ENCODE measurements at places on chromosomes 12 and 14.

- no peak for DNase-seq
These were observed 123.4 kb downstream of the FSCB start for GRCh38 chr14:44383636-44384035.

GRCh38 chr12:28023156-28023887, 50.8 kb upstream of the PTHLH start:
- no peak for DNase-seq

GRCh38 chr14:44053422-44053821, 453.7 kb downstream of the FSCB start:
- DNase-seq: no peak

DNA sequence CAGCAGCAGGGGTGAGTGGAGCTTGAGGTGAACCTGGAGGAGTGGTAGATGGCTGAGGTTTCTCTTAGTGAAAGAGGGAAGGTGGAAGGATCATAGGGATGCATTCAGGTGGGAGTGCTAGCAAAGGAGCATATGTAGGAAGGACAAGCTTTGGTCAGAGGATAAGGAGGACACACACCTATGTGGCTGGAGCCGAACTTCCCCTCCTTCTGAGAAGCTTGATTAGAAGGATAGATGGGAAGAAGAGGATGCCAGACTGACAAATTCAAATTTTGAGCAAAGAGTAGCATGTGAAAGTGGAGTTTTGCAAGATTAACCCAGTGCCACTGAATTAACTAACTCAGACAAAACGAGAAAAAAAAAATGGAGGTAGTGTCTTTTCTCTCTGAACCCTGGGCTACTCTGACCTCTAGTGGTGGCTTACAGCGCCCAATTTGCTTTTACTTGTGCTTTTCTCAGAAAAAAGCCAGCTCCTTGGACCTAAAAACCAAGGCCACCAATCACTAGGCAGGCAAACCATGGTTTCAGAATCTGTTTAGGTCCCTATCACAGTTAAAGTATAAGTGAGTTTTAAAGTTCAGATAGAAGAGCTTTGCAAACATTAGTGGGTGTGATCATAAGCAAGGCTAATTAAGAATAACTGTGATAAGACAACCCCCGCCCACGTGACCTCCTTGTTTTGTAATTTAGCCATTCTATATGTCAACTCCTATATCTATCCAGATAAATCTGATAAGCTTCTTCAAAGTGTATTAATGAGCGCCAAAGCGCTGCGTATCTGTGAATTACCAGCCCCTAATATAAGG, 15.5 kb downstream of the EMP1 start:
- peak; percentile 81 for DNase-seq

DNA sequence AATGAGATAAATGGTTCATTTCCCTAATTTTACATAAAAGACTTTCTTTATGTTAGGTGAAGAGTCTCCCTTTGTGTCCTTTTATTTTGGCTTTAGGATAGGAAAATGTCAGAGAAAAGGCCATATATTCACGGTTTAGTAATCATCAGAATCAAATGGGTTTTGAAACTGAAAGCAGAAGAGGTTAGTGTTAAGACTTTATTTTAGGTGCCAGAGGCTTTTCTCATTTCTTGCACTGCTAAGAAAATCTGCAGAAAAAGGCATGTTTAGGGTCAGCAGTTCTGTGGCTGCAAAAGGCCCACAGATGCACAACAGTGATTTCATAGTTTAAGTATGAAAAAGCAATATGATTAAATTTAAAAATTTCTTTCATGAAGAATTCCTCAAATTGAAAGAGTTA, 80.4 kb upstream of the SINHCAF start:
- no peak for DNase-seq

DNA sequence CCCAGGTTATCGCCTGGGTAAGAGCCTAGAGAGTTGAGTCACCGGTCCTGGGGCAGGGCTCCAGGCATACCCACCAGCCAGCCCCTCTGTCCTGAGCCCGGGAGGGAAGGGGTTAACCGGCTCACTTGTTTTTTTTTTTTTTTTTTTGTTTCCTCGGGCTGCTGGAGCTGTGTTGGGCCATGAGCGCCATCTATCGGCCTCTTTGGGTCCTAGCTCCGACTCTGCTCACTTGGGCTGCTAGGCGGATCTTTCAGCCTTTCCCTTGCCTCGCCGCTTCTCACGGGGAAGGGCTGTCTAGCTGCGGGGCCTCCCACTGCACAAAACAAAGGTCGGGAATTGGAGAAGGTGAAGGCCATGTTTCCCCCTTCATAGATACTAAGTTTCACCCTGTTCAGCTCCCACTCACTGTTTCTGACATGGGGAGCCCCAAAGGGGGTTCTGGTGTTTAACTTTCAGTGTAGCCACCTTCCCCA, 2.8 kb upstream of the SMUG1 start:
- peak; percentile 84 for DNase-seq

DNA sequence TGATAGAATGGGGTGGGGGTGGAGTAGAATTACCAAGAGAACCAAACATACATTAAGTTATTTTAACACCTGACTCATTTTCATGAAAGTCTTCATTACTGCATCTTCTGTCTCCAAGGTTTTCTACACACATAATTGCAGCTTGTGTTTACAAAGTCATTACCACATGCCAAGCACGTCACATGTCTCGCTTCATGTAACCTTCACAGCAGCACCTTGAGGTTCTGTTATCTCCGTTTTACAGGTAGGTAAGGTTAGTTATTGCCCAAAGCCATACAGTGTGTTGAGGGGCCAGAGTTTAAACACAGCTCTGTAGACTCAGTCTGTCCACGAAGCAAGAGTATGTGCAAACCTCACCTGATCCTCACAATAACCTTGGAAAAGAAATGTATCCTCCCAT, 64.3 kb upstream of the RBM19 start:
- DNase-seq: no peak

DNA sequence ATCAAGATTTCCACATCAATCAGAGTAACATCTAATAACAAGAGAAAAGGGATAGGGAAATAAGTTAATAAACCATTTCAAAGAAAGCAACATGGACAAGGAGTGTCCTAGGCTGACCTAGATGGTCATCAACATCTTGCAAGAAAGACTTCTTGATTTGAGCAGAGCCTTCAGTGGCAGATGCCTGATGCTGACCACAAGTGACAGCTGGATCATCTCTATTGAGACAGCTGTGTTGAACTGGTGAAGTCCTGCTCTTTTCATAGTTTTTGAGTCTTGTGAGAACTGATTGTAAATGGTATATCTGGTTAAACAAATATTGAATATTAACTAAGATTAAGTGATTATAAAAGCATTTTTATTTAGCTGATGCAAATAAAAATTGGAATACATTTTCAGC, 1083.6 kb upstream of the LRFN5 start:
- DNase-seq: no peak

- DNase-seq: no peak
These were observed 4.2 kb downstream of the BAG5 start for GRCh38 chr14:103558071-103558882.

DNA sequence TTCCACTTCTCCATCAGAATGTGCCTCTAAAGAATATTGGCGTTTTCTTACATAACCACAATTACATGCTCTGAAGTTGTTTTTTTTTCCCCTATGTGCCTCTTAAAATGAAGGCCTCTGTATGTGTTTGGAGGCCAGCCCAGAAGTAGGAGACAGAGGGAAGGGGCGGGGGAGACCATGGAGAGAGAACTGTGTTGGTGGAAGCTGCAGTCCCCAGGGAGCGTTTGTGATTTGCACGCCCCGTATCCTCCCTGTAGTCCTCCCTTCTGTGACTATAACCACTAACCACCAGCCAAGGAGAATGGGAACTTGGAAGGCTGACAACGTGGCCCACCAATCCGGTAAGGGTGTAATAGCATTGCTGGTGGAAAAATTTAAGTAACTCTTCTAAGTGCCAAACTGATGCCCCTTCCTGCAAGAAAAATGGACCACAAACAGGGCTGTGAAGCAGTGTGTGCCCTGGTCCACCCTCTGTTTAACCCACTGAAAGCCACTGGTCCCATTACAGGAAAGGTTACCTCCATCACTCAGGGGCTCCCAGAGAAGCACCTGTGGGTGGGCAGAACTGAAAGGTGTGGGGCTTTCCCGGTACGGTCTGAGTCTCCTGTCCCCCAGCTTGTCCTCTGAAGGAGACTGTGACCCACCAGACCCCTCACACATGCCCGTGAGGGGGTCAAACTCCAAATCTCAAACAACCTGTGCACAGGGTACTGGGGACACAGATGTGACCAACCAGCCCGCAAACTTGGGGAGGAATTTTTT, 36.8 kb downstream of the CCDC88C start:
- DNase-seq: no peak

- no peak for DNase-seq
These were observed 220.8 kb downstream of the CHST11 start for GRCh38 chr12:104677441-104678089.
